ENCODE measurements at places on chromosomes 1 and 21.

DNA sequence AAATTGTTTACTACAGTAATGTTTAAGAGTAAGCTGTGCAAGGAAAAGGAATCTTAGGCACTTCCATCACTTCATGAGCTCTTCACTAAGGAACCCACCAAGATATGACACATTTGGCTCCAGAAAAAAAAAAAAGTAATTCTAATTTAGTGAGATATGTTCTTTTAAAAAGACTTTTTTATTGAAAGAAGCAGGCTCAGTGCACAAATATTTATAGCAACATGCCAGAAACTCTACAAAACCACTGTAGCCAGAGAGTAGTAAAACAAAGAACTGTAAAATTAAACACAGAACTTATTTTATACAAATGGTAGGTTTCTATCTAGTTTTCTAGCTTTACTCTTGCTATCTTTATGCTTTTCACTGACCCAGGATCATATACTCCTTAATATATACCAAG is 434.6 kb upstream of the ADGRL2 start:
- no peak for ATAC-seq

DNA sequence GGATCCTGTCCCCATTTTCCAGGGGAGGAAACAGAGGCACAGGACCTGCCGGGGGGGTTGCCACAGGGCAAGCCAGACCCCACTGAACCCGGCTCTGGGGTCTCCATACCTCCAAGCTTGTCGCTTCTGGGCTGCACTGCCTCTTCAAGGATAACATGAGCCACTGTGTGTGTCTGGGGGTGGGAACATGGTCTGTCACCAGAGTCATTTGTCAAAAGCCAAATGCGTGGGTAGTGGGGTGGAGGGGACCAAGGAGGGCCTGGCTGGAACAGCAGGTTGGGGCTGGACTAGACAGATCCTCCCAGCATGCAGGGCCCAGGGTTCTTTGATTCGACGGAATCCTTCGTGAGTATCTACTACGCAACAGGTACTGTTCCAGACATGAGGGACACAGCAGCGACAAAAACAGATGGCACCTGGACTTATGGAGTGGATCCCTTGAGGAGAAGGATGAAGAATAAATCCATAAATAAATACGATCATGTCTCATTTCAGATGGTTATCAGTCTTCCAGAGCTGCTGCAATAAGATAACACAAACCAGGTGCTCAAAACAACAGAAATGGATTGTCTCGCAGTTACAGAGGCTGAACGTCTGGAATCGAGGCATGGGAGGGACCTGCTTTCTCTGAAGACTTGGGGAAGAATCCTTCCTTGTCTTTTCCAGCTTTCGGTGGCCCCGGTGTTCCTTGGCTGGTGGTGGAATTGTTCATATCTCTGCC is 28.7 kb downstream of the C1QB start:
- ATAC-seq, result no peak

- ATAC-seq, result no peak
These were observed 149.2 kb upstream of the FOXD3 start for GRCh38 chr1:63173161-63173560.

DNA sequence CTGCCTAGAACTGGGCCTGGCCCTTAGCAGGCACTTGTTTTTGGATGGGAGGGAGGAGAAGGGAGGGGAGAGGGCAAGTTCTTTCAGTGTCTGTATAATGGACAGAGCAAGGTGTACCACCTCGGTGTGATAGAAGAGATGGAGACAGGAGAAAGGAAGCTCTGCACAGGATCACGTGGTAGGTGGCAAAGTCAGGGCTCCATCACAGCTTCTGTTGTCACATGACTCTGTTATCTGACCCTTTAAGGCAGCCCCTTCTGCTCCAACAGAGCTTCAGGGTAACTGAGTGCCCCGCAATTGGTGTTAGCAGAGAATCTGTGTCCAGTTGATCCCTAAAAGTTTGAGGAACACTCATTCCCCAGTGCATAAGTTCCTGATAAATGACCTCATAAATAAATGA is 16.5 kb upstream of the ETS2 start:
- ATAC-seq, result no peak

DNA sequence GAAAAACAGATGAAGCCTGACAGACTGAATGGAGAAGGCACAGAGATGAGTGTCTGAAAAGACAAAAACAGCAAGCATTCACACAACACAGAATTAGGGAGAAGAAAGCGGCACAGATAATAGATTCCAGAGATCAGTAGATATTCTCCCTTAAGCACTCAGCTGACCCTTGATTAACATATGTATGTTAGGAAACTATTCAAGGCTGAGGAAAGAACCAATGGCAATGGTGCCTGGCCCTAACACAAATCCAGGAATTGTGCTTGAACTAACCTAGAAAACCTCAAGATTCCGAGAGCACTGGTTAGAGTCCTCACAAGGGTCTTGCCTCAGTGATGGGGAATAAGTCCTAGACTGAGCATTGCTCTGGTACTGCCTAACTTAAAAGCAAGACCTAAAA is 30.9 kb downstream of the KCNT2 start:
- no peak for ATAC-seq

DNA sequence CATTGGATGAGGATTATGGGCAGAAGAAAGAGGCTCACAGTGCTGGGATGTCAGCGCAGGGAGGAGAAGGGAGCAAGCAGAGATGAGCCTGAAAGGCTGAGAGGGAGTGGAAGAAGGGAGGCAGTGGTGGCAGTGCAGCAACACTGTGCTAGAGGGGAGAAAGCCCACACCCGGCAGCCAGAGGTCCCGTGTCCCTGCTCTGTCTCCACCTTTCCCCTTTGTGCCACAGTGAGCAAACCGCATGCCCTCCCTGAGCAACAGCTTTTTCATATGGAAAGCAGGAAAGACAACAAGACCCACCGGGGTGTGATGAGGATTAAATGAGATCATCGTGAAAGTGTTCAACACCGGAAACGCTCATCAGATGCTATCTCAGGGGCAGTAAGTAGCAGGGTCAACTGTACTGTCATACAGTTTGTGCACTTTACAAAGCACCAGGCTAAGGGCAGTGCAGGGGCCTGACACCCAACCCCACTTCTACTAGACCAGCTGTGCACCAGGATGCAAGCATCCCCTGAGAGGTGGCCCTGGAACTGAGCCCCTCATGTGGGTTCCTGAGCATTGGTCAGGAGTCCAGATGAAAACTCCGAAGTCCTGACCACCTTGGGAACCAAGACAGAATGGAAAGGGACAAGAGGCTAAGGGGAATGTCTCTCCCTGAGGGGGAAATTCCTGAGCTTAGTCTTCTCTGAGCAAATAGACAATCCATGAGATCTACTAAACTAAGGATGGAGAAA is 9.1 kb downstream of the NHLH1 start:
- ATAC-seq, result peak; percentile 40

DNA sequence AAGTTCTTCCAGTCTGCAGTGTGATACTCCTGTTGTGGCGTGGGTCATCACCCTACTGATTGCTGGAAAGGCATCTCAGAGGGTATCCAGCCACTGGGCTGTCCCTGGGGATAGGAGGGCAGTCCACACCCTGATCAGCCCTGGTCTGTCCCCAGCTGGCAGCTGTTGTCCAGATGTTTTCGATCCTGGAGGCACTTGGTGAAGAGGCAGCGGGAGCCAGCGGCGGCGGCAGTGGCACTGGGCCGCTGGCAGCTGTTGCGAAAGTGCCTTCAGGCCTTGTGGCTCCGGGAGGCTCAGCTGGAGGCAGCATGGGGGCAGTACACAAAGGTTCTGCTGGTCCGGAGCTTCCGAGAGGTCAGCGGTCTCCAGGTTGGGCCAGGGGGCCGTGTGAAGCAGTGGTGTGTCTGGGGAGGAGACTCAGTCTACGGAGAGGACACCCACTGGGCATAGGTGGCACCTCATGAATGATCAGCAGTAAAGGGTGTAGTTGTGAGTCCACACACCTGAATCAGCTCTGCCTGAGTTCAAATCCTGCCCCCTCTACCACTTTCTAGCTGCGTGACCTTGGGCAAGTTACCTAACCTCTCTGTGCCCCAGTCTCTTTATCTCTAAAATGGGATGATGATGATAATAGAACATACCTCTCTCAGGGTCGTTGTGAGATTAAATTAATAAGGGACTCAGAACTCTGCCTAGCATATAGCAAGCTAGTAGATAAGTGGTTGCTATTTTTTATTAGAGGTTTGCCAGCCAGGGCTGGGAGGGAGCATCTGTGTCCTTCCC is 6.1 kb downstream of the C1orf167 start:
- ATAC-seq, result no peak

Measured in gastroesophageal sphincter (tissue), 4 donors.